ENCODE measurements at places on chromosomes 5 and 9. TPM values are rescaled to one million over a fixed set of nuclear protein-coding genes. Genes with fewer than 3 reads are reported as not detected.

DNA sequence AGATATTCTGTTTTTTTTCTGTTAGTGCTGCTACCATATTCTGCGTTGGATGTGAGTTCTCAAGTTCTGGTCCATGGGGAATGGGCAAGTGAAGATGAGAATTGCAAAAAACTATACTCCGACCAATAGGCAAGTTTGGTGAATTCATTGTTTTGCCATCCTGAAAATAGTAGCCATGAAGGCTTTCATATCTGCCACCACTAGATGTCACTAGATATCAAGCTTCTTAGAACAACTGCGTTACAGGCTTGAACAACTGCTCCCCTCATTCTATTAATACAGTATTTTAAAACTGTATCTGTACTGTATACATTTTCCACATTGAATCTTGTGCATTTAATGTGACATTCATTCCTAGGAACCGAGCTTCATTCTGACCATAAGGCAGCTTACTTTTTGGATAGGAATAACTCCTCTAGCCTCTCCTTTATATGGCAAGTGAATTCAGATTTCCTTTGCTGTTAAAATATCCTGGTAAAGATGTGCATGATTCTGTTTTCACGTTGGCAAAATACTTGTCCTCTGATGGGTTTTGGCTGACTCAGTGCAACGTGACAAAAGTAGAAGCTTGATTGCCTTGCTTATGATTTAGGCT is 163.6 kb downstream of the SREK1 start:
- DNase-seq: no peak

- no peak for DNase-seq
Observed at GRCh38 chr5:65817931-65818330, 95.9 kb downstream of the NLN start.

DNA sequence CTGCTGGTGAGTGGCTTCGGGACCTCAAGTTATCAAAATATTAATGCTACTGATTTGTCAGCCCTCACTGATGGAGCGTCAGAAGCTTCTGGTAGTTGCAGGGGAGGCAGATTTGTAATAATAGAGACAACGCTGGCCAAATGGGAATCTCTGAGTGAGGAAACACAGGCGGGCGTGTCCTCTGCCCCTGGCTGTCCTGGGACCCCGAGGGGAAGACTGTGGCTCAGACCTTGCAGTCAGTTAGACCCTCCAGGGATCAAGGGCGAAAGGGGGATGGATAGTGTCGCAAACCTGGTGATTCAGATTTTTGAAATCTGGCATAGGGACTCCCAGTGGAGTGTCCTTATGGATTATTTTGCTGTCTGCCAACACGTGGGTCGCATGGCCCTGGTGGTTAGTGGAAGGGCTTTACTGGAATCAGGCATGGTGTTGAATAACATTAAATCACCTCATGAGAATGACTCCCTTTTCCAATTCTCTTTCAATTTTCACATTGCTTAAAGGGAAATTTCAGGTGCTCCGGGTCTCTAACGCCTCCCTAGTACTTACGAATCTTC is 35.1 kb upstream of the NTNG2 start:
- no peak for DNase-seq

DNA sequence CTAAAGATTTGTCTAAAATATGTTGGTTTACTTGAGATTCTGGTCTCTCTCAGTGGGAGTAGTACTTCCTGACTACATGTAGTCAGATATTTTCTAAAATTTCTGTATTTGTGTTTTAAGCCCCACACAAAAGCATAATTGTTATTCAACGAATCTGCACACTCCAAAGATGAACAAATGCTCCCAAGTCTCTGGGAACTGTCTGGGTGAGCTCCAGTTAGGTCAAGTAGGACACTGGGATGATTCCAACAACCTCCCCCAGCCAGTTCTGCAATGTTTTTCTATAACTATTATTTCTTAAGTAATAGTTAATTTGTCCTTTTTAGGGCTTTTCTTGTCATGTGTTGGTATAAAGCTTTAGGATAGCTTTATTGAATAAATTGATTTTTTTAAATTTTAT is 174.6 kb downstream of the FAM174A start:
- no peak for DNase-seq

GRCh38 chr9:126697330-126697729 is 83.6 kb downstream of the LMX1B start:
- DNase-seq: no peak

DNA sequence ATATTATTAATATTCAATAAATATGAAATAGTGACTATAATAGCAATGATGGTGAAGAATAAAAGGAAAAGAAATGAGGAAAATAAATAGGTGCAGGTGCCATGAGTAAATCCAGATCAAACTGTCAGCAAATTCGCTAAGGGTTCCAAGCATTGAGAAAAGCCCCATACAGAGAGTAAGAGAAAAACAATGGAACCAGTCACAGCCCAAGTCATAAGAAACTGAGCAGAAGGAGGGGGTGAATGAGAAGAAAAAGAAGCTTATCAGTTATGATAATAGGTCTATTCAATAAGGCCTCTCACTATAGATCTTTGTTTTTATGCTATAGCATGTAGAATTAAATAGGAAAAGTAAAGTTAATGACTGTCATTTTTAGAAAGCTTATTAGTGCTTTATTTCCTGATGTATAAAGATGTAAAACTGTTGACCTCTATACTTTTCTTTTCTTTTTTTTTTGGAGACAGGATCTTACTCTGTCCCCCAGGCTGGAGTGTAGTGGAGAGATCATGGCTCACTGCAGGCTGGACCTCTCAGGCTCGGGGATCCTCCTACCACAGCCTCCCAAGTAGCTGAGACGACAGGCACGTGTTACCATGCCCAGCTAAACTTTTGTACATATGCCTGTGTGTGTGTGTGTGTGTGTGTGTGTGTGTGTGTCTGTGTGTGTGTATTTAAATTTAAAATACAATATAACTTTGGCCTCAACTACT is 72.4 kb downstream of the FYB1 start:
- no peak for DNase-seq

DNA sequence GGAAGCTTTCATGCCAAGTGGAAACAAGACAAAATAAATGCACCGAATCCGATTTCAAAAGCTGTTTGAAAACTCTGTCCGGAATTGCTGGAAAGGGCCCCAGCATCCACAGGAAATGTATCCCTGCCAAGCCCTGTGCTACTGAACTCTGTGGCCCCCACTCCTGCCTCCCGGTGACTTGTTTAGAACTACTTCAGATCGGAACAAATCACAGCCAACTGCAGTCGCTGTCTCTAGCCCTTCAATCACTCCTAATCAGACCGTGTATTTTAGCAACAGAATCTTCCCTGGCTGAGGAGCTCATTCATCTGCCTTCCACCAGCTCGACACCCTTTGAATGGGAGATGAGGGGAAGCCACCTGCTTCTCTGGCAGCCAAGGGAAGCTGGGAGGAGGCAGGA is 94.1 kb downstream of the KCNIP1 start:
- no peak for DNase-seq

- DNase-seq: no peak
Observed at GRCh38 chr5:43304525-43304924, 8.7 kb downstream of the HMGCS1 start.

Gene WDR38
- not detected for total RNA-seq

Gene SAPCD2
- 51.3 TPM for total RNA-seq

Data from epithelial cell of proximal tubule (primary cell).